Aortic smooth muscle cell (primary cell): ENCODE measurements at places on chromosomes 6 and 20. TPM values are rescaled to one million over a fixed set of nuclear protein-coding genes. Genes with fewer than 3 reads are reported as not detected.

The PRL gene
- total RNA-seq: not detected in 2 replicates

The SPEF1 gene
- 0.12 and 0.13 TPM in 2 replicates for total RNA-seq

The PARD6B gene
- total RNA-seq: 0.25 and 0.26 TPM in 2 replicates

The ATP6V1G2 gene
- 3.3 and 4.0 TPM in 2 replicates for total RNA-seq

The TRAPPC3L gene
- 0.12 and 0.13 TPM in 2 replicates for total RNA-seq

The TP53TG5 gene
- total RNA-seq: 0.19 TPM in 1 of 2 replicates, not detected in the other

The NR2E1 gene
- not detected in 2 replicates for total RNA-seq

The GSTA2 gene
- total RNA-seq: not detected in 2 replicates

The MUC21 gene
- total RNA-seq: not detected in 2 replicates

The B3GAT2 gene
- not detected in 2 replicates for total RNA-seq

The ID4 gene
- 40.4 and 67.0 TPM in 2 replicates for total RNA-seq

The SSTR4 gene
- 0.13 TPM in 1 of 2 replicates, not detected in the other for total RNA-seq

The MACROD2 gene
- 0.40 and 0.56 TPM in 2 replicates for total RNA-seq

The BNIP5 gene
- total RNA-seq: not detected in 2 replicates

The LCA5 gene
- total RNA-seq: 3.7 and 6.5 TPM in 2 replicates

The CUTA gene
- 133 and 181 TPM in 2 replicates for total RNA-seq
